Activated naive CD4-positive, alpha-beta T cell treated with anti-CD3 and anti-CD28 coated beads, Interleukin-2, amount 10 ng/mL, durations not matched to agents 5 hours and 36 hours (primary cell): ENCODE measurements at places on chromosomes 13 and 19. TPM values are rescaled to one million over a fixed set of nuclear protein-coding genes. Genes with fewer than 3 reads are reported as not detected.

KLK1 gene
- 0.86 TPM for total RNA-seq

OR10H1 gene
- total RNA-seq: not detected

SIGLEC8 gene
- total RNA-seq: not detected

WTIP gene
- 0.43 TPM for total RNA-seq

TUBA3C gene
- total RNA-seq: not detected

FFAR2 gene
- not detected for total RNA-seq

CXCL17 gene
- total RNA-seq: not detected
